Stimulated activated CD4-positive, alpha-beta T cell treated with anti-CD3 and anti-CD28 coated beads, Interleukin-2, amount 100 ng/mL, for 48 hours (primary cell): ENCODE measurements at places on chromosomes 2 and 18.

- DNase-seq, result no peak
Observed at GRCh38 chr18:65704046-65704445, 46.8 kb upstream of the CDH7 start.

- DNase-seq, result no peak
Observed at GRCh38 chr18:60599267-60599666, 226.7 kb upstream of the MC4R start.

GRCh38 chr2:13052547-13052946, 335.8 kb downstream of the TRIB2 start:
- no peak for DNase-seq

DNA sequence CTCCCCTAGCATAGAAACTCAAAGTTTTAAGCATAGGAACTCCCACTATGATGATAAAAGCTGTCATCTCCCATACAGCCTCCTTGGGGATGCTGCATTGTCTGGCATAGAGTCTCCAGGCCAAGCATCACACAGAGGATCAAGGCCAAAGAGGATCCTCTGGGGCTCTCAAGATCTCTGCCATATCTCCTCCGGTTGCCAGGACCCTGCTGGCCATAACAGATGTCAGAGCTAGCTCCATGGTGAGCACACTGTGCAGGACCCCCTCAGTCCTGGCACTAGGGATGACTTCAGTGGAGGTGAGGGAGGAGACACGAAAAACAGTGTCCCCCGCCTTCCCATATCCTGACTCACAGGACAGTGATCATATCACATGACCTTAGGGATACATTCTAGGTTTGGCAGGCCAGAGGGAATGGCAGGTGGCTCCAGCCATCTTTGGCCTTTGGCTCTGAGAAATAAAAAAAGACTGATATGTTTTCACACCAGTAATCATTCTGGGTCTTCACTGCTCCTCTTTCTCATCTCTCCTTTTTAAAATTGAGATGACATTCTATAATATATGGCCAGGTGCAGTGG, 235.0 kb downstream of the MYCN start:
- no peak for DNase-seq

- no peak for DNase-seq
Observed at GRCh38 chr2:171406044-171406443, 27.7 kb downstream of the METTL8 start.

- no peak for DNase-seq
Observed at GRCh38 chr18:77482190-77483085, 232.8 kb downstream of the GALR1 start.

GRCh38 chr2:172335736-172336135, 91.7 kb upstream of the ITGA6 start:
- DNase-seq, result no peak

DNA sequence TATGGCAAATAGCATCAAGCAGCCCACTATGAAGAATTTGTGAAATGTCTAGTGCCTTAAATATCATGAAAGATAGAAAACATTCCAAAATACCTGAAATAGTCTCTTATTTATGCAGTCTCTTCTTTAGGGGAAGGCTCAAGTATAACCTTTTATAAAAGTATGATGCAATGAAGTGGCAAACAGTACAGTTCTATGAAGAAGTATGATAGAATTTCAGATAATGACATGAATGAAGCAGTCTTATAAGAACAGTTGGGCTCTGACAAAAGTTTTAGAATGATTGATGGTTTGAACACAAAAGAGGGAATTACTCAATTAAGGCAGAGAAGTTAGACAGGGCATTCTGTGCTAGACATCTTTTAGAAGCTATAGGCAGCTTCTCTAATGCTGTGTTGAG, 1791.8 kb upstream of the PIK3C3 start:
- no peak for DNase-seq

DNA sequence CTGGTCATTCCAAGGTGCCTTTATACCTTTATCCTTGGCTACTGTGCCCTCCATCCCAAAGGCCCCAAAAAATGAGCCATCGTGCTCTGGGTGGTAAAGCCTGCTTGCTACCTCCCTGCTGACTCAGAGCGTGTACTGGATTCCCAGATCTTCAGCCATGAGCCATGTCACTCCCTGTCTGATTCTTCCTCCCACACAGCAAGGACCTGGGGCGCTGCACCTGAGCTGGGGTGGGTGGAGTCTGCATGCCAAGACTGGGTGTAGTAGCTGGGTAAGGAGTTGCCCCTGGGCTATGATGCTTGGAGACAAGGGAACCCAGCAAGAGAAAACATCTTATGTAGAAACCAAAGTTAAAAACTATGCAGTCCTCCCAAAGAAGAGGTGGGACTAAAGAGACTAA, 37.2 kb upstream of the APCDD1 start:
- no peak for DNase-seq
